ENCODE measurements at places on chromosomes 3 and 15. TPM values are rescaled to one million over a fixed set of nuclear protein-coding genes. Genes with fewer than 3 reads are reported as not detected.
A peak's percentile ranks its signal among the peaks of the same experiment; 100 is the strongest.

ADAMTS7 gene
- total RNA-seq, result 0.10 TPM

VGLL4 gene
- 18.2 TPM for total RNA-seq

ARPP19 gene
- 172 TPM for total RNA-seq

DUOX1 gene
- 0.74 TPM for total RNA-seq

GOLGA8J gene
- total RNA-seq, result not detected

GRCh38 chr3:3665961-3666640 is 133.1 kb upstream of the LRRN1 start:
- H3K27ac ChIP-seq, result no peak overlapping the region
- H3K4me3 ChIP-seq, result no peak overlapping the region
- no peaks in the 10 kb centered on the region for H3K27me3 ChIP-seq
- no peaks in the 10 kb centered on the region for H3K36me3 ChIP-seq

- no peak overlapping the region for H3K27ac ChIP-seq
- no peak overlapping the region for H3K4me3 ChIP-seq
- peaks cover under 1% of the 10 kb centered on the region for H3K4me1 ChIP-seq
- no peaks in the 10 kb centered on the region for H3K27me3 ChIP-seq
- no peak for DNase-seq
Measured at GRCh38 chr3:188819939-188820338, 351.8 kb upstream of the TPRG1 start.

DNA sequence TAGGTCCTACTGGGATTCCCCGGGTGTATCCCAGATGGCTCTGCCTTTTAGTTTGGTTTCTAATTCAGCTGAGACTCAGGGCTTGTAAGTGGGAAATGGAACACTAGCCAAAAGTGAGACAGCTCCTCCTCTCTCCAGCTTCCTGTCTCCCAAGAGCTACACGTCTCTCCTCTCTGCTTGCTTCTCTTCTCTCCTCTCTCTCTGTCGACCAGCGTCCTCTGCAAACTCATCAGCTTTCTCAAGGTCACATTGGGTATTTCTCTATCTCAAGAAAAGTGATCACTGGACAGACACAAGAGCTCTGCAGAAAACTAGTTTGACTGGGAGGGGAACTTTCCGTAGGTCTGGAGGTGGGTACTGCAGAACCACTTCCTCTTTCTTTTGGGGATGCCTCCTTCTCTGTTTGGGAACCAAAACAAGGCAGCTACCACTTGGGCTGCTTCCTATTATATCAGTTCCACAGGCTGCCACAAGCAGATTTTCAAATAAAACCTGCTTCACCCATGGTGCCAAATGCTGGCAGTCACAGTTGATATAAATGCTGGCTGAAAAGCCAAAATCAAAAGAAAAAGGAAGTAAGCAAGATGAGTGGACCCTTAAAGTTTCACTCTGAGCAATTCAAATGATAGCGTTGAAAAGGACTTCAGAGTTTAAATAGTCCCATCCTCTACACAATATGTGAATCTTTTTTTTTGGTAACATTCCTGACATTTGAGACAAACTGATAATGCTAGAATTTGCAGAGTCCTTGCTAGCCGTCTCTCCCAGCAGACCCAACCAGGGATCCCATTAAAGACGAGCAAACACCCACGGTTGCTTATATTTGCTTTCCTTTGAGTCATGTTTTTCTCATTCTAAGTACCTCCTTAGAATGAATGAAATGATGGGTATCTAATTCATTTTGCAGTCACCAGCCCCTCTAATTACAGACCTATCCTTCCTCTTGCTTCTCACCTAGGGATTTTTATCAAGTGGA is 7.2 kb upstream of the DYNC1LI1 start:
- peak overlapping the region; percentile 23 for H3K4me3 ChIP-seq
- H3K27ac ChIP-seq, result peak overlapping the region; percentile 59
- peak; percentile 29 for DNase-seq
- H3K36me3 ChIP-seq, result no peaks in the 10 kb centered on the region
- H3K4me1 ChIP-seq, result peaks cover 10% of the 10 kb centered on the region

GRCh38 chr15:55630858-55631257 is 42.7 kb upstream of the PYGO1 start:
- H3K27me3 ChIP-seq, result no peaks in the 10 kb centered on the region
- no peak overlapping the region for H3K4me3 ChIP-seq
- no peak for DNase-seq
- no peak overlapping the region for H3K27ac ChIP-seq
- H3K4me1 ChIP-seq, result no peaks in the 10 kb centered on the region

GRCh38 chr3:12870942-12871341 is 29.6 kb upstream of the RPL32 start:
- H3K36me3 ChIP-seq, result no peaks in the 10 kb centered on the region
- peaks cover 23% of the 10 kb centered on the region for H3K27me3 ChIP-seq
- peak; percentile 32 for DNase-seq
- H3K4me3 ChIP-seq, result no peak overlapping the region
- peaks cover 13% of the 10 kb centered on the region for H3K4me1 ChIP-seq
- H3K27ac ChIP-seq, result no peak overlapping the region

DNA sequence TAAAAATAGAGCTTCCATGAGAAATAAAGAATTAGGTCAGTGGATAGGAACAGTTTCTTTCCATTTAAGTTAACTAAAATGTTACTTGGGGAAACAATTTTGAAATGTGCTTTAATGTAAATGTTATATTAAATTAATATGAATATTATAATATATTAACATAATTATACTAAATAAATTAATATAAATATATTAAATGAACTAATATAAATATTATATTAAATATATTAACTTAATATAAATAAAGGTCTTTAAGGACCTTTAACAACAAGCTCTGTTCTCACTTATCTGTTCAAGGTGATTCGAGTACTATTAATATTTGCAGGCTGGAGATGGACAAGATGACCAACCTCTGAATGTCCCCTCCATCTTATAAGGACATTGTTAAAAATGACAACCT is 100.6 kb downstream of the MAGI1 start:
- H3K4me3 ChIP-seq, result no peak overlapping the region
- H3K4me1 ChIP-seq, result no peaks in the 10 kb centered on the region
- no peak for DNase-seq

DNA sequence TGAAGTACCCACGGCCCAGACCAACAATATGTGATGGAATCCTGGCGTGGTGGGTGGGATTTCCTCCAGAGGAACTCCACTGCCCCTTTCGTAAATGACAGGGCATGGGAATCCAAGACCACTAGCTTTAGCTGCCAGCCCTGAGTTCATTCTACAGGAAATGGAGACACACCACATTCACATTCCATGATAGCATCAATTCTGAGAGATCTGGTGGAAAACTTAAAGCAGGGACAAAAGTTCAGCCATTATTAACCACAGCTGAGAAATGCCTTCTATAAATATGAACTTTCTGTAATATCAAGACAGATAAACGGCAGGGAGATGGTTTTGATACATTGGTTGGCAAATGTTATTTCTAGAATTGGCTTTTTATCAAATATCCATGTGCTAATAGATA is 98.2 kb downstream of the FBN1 start:
- no peak overlapping the region for H3K4me3 ChIP-seq
- H3K4me1 ChIP-seq, result no peaks in the 10 kb centered on the region
- H3K36me3 ChIP-seq, result no peaks in the 10 kb centered on the region
- peaks cover 5% of the 10 kb centered on the region for H3K27me3 ChIP-seq
- DNase-seq, result no peak

- no peak overlapping the region for H3K27ac ChIP-seq
- H3K4me3 ChIP-seq, result no peak overlapping the region
- no peak for DNase-seq
- no peaks in the 10 kb centered on the region for H3K4me1 ChIP-seq
- no peaks in the 10 kb centered on the region for H3K27me3 ChIP-seq
Measured at GRCh38 chr3:81406318-81406717, 355.1 kb downstream of the GBE1 start.

GRCh38 chr15:69457304-69458280 is 5.0 kb downstream of the RPLP1 start:
- peaks cover 41% of the 10 kb centered on the region for H3K36me3 ChIP-seq
- no peak for DNase-seq
- peak overlapping the region; percentile 19 for H3K27ac ChIP-seq

DNA sequence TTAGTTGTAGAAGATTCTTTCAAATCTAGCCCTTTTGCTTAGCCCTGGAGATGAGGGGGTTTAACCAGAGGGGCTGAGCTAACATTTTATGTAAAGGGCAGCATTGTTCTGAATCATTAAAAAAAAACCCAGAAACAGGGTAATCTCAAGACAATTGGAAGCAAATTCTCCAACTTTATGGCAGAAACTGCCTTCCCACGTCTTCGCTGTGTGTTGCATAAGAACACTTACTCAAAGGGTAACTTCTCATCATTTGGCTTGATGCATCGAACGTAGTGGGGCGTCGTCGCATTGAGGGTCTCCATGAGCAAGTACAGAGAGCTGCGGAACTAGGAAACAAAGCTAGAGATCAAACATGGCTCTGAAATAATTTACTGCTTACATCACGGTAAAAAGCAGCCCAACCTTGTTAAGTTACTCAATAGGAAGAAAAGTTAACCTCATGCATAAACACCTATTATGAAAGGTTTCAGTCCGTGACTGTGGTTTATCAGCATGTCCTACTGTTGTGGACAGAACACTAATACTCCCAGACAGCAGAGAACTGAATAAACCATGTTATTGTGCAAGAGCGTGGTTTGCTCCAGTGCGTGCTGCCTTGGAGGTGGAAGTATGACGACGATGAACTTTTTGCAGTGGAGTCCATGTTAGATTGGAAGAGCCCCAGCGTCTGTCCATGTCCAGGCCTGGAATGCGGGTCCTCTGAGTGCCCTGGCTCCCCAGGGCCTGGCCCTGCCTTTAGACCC is 48.7 kb downstream of the MYO5C start:
- no peaks in the 10 kb centered on the region for H3K27me3 ChIP-seq
- DNase-seq, result no peak
- H3K4me1 ChIP-seq, result peaks cover 2% of the 10 kb centered on the region
- no peaks in the 10 kb centered on the region for H3K36me3 ChIP-seq

DNA sequence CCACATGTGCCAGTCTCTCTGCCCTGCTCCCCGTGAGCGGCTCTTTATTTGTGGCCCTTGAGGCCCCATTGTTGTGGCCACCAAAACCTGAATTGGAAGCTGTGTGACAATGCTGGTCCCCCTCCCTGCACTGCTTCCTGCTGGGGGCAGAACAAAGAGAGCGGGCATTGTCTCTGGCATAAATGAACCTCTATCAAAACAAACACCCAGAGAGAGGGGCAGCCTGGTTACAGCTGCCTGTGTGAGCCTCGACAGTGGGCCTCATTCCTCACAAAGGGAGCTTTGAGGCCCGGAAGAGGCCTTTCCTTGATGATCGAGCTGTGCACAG is 152.9 kb downstream of the IGF1R start:
- H3K4me3 ChIP-seq, result no peak overlapping the region
- no peak overlapping the region for H3K27ac ChIP-seq
- peaks cover 17% of the 10 kb centered on the region for H3K4me1 ChIP-seq
- no peaks in the 10 kb centered on the region for H3K36me3 ChIP-seq
- DNase-seq, result no peak
- H3K27me3 ChIP-seq, result no peaks in the 10 kb centered on the region

DNA sequence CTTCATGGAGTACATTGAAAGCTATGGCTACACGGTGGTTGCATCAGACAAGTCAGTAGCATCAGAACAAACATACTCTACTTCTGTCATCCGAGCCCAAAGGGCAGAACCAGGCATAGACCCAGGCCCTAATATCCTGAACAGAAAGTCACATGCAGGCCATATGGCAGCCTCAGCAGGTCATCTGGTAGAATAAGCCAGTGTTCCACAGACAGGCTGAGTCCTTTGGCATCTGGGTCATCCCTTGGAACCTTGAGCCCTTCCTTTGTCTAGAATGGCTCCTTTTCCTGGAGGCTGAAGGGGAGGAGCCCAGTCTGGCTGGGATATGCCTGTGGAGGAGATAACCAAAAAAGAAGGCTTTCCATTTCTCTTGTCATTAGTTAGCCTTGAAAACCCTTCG is 29.2 kb downstream of the SEMA6D start:
- no peaks in the 10 kb centered on the region for H3K4me1 ChIP-seq
- no peak overlapping the region for H3K27ac ChIP-seq
- no peaks in the 10 kb centered on the region for H3K36me3 ChIP-seq
- H3K27me3 ChIP-seq, result no peaks in the 10 kb centered on the region
- no peak for DNase-seq

DNA sequence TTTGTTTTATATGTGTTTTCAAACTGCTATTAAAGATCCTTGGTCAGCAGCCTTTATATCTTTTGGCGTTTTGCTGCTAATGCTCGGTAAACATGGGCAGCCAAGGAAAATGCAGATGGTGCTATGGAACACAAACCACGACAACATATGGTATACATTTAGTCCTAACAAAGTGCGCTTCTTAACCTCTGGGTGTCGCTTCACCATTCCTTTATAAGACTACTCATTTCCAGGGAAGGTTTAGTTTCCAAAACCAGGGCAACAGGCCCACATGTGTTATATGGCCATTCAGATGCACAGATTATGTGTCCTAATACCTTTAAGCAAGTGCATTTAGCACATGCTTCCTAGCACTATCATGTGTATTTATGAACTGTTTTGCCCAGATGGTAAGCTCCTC is 14.7 kb downstream of the SHOX2 start:
- H3K27ac ChIP-seq, result no peak overlapping the region
- DNase-seq, result no peak
- H3K27me3 ChIP-seq, result peaks cover 66% of the 10 kb centered on the region
- peaks cover 3% of the 10 kb centered on the region for H3K4me1 ChIP-seq
- no peak overlapping the region for H3K4me3 ChIP-seq
